ENCODE measurements at places on chromosomes 12 and 14. TPM values are rescaled to one million over a fixed set of nuclear protein-coding genes. Genes with fewer than 3 reads are reported as not detected.

Gene TMPRSS12
- not detected for total RNA-seq

Gene TRAF3
- 35.0 TPM for total RNA-seq

Gene YLPM1
- total RNA-seq = 25.1 TPM

DNA sequence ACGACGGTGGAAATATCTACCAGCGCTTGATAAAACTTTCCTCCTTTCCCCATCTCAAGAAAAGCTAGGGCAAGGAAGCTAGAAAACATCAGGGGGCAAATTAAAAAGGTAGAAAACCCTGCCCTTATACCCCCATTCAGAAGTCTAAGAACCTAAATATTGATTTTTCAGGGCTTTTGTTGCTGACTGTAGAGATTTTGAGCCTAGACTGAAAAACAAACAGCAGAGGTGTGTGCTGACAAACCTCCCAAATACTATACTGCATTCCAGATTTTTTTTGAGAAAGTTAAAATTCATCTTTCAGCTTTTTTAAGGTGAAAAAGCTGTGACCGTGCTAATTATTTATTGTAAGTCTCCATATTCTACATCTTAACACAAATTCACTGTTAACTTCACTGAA lies 478.3 kb upstream of the SOX5 start:
- DNase-seq = no peak

GRCh38 chr12:30197392-30198057 lies 413.8 kb upstream of the TMTC1 start:
- DNase-seq = peak; percentile 66

Measured in PC-3 (cell line).